Naive B cell (primary cell): ENCODE measurements at places on chromosomes 4 and X.

DNA sequence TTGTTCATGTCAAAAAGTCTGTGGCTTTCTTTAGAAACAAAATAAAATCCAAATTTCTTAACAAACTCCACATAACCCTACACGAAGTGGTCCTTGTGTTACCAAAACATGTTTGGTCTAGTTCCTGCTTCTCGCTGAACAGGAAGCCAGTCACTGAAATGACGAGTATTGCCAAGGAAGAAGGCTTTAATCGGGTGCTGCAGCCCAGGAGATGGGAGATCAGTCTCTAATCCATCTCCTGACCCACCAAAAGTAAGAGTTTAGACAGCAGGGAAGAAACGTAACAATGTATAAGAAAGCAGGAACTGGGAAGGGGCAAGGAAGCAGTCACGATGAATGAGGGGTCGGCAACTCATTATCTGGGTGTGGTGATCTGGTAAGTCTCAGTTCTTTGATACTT, 144.6 kb upstream of the MAP9 start:
- no peak for DNase-seq

GRCh38 chrX:130771648-130772047, 131.4 kb downstream of the ENOX2 start:
- no peak for DNase-seq

DNA sequence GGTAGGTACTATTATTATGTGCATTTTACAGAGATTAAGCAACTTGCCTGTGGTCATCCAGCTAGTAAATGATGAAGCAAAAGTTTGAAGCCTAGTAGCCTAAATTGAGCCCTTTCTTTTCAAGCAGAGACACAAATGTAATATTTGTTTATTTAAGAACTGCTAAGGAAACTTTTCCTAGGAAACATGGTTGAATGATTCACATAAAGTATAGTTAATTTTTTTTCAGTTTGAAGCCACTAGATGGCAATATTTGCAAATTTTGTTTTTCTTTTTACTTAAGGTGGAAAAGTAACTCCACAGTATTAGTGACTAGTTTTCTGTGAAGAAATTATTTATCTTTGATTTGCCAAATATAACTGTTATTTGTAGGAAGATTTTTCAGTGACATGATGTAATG, 52.8 kb upstream of the ANKRD17 start:
- DNase-seq: no peak

DNA sequence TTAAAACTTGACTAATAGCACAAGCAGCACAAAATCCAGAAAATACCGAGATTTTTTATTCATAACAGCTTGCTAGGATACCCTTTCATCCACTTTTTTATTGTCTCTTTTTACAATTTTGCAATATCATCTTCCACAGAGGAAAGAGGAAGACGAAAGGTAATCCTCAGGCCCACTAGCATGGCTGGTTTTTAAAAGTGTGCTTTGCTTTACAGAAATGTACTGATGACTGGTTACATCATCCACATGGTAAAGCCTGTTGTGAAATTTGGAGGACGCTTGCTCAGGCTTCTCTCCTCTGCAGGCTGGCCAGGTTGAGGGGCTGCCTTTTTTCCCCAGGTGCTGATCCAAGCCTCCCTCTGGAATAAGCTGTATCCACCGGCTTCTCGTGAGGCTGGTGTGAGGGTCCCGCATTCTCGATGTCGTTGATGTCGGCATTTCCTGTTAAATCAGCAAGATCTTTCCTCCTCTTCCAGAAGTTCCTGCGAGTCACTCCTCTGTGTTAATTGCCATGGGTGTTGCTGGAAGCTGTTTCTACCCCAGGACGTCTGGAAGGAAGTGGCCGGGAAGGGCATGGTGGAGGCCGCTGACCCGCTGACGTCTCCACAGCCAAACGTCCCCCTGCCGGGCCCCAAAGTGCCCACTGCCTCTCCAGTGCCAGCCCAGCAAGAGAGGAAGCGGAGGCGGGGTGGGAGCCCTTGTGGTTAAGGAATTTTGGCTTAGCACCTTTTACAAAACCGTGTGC, 5.8 kb upstream of the DGKQ start:
- no peak for DNase-seq

- no peak for DNase-seq
These were observed 40.3 kb downstream of the IRF2 start for GRCh38 chr4:184434021-184434420.

DNA sequence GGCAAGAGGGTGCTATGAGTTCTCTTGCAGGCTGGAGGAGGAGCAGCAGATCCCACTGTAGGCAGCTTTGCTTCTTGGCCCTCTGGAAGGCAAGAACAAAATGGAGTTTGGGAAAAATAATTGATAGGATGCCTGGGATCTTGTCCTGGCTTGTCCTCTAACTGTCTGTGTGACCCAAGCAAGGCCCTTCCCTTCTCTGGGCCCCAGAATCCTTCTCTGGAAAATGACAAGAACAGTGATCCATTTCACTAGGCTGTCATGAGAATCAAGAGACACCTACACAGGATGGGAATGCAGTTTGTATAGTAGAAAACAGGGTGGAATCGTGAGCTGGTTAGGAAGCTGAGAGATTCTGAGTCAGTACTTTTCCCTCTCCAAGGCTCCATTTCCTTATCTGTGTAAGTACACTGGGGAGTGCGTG, 133.3 kb downstream of the PJA1 start:
- no peak for DNase-seq

- no peak for DNase-seq
These were observed 50.0 kb downstream of the FGFBP1 start for GRCh38 chr4:15888515-15888914.

- no peak for DNase-seq
These were observed 78.8 kb downstream of the TMEM47 start for GRCh38 chrX:34578237-34578636.

DNA sequence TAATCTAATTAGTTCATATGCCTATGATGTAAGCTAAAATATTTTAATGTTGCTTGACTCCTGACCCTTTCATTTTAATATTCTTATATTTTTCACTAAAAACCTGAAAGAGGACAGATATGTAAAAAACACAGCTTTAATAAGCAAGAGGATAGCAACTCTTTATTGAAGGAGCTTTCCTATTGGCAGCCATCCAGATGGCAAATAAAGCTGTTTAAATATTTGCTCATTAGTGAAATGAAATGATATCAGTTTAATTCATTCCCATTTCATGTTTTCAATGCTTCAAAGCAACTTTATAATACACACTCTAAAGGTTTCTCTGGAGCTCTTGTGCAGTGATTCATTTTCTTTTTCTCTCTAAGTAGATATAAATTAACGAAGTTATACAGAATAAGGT, 473.4 kb downstream of the PCDH7 start:
- DNase-seq: no peak
